ENCODE measurements at places on chromosomes 16 and 17. TPM values are rescaled to one million over a fixed set of nuclear protein-coding genes. Genes with fewer than 3 reads are reported as not detected.

Gene ARHGAP27
- 13.4 TPM for total RNA-seq

Gene PRR35
- total RNA-seq, result not detected

Gene C16orf87
- total RNA-seq, result 12.7 TPM

Gene SRCIN1
- 4.2 TPM for total RNA-seq

Gene CIITA
- 21.2 TPM for total RNA-seq

Gene GPR142
- not detected for total RNA-seq

Gene TTLL6
- total RNA-seq, result 1.2 TPM

Gene AANAT
- total RNA-seq, result not detected

Gene GRIN2C
- total RNA-seq, result not detected

Gene WNK4
- total RNA-seq, result 27.3 TPM

Gene EFNB3
- 3.1 TPM for total RNA-seq

Gene ICAM2
- not detected for total RNA-seq

Gene ENPP7
- total RNA-seq, result not detected

Gene PDP2
- 6.2 TPM for total RNA-seq
